Daoy (cell line): ENCODE measurements at places on chromosomes 4 and X.

DNA sequence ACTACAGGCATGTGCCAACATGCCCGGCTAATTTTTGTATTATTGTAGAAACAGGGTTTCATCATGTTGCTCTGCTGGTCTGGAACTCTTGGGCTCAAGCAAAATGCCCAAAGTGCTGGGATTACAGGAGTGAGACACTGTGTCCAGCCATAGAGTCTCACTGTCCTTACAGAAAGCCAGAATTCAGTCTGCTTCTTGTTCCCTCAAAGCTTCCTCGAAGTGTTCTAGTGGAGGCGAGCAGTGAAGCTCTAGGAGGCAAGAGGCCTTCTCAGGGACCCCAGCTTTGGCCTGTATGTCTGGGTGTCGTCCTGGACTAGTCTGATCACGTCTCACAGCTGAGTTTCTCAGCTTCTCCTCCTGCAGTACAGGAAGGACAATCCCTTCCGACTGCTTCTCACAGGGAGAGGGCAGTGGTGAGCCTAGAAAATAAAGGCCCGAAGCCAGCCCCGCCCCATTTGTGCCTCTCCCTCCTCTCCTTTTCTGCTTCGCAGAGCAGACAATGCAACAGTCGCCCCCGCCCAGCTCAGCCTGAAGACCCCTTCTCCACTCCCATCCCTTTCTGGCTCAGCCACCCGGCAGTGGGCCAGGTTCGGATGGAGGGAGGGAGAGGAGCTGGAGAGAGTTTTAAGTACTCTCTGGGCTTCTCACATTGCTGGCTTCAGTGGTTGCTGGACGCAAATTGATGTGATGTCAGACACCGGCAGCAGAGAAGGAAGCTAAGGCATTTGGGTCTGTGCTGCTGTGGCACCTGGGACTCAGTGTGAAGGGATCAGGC, 11.1 kb upstream of the FAM3A start:
- DNase-seq: peak; percentile 54

- no peak for DNase-seq
These were observed 500.6 kb upstream of the RPS6KA3 start for GRCh38 chrX:20767346-20767745.

- DNase-seq: no peak
These were observed 12.1 kb downstream of the ACSL4 start for GRCh38 chrX:109720947-109721346.

GRCh38 chr4:102627831-102628523, 126.8 kb downstream of the NFKB1 start:
- peak; percentile 76 for DNase-seq

DNA sequence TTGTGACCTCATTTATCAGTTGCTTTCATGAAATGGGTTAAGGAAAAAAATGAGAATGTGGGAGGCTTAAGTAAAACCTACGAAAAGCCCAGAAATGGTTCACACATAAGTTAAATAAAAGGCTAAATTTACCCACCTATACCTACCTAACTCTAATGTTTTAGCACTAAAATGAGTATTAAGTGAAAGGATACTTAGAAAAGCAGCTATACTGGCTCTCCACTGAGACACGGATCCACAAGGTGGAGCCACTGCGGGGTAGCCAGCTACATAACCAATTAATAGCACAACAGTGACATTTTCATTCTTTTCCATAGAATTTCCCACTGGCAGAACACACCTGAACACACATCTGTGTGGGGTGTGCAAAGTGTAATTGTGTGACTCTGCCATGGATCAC, 101.9 kb downstream of the MAML3 start:
- DNase-seq: no peak

- no peak for DNase-seq
These were observed 107.8 kb upstream of the PDHA2 start for GRCh38 chr4:95732061-95732460.

DNA sequence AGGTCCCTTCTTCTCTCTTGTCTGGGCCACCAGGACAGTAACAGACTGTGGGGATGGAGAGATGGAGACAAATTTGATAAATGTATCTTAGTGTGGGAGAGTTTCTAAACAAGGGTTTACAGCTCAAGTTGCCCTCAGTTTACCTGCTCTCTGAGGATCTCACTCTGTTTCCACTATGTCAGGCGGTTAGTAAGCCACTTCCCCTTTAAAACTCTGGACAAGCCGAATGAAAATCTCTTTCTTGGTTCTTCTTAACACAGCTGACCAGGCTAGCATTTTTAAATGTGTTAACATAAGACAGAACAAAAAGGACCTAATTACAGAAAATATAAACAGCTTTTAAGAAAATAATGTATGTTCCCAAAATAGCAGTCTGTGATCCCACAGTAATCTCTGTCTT, 2.9 kb upstream of the SCARB2 start:
- no peak for DNase-seq

- DNase-seq: no peak
These were observed 26.4 kb downstream of the NIPAL1 start for GRCh38 chr4:48042979-48043461.

DNA sequence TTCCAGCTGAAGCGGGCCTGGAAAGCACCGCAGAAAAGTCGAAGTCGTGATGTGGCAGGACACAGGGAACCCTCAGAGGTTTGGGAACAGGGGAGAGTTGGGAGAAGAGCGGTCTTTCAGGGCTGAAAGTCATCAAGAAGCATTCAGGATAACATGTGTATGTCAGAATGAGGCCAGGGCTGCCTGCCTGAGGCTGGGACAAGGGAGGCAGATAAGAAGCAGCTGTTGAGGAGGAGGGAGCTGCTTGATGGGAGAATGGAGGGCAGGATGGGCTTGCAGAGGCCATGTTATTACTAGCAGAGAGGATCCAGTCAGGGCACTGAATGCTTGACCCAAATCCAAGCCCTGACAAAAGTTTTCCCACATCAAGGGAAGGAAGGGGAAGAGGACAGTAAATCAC, 132.0 kb downstream of the ATG4A start:
- DNase-seq: no peak

GRCh38 chrX:23729214-23729613, 13.9 kb downstream of the ACOT9 start:
- DNase-seq: no peak

- DNase-seq: no peak
These were observed 47.5 kb upstream of the WDR19 start for GRCh38 chr4:39134683-39135306.

- DNase-seq: peak; percentile 25
These were observed 2.5 kb upstream of the SPANXD start for GRCh38 chrX:141701072-141701471.

DNA sequence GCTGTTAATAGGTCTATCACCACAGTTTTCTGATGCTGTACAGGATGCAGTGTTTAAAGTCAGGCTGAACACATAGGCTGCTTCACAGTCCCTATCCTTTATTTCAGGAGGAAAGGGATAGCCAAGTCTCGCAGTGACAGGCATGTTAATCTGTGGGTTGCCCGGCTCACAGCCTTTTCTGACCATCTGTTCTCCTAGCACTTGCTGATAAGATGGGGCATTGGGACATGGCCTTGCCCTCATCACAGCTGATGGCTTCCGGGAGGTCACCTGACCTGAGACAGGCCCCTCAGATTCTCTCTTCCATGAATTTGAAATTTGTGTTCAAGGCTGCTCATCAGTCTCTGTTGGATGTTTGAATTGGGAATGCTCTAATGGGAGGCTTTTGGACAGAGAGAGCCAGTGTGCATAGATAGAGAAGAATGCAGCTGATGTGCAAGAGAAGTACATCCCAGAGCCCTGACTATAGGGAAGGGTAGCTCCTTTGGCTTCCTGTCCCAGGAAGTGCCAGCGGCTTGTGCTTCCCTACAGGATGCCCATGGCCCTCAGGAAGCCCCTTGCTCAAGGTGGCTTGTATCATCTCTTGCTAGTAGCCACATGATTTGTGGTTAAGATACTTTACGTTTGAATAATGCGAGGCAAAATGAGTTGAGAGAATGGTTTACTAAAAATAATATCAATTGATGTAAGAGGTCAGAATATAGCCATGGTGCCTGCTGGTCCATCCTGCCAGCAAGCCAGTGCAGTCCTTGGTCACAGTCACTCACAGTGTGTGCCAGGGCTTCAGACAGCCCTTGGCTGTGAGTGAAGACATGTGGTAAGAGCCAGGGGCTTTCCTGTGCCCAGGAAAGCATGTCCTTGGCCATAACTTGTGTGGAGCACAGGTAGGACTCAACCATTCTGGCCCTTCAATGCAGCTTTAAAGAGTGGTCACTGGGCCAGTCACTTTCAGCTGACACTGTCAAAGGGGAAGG, 88.6 kb downstream of the TSPAN7 start:
- no peak for DNase-seq

GRCh38 chr4:159400558-159401225, 297.8 kb downstream of the RAPGEF2 start:
- DNase-seq: no peak

GRCh38 chrX:50671661-50672060, 142.3 kb downstream of the SHROOM4 start:
- no peak for DNase-seq

DNA sequence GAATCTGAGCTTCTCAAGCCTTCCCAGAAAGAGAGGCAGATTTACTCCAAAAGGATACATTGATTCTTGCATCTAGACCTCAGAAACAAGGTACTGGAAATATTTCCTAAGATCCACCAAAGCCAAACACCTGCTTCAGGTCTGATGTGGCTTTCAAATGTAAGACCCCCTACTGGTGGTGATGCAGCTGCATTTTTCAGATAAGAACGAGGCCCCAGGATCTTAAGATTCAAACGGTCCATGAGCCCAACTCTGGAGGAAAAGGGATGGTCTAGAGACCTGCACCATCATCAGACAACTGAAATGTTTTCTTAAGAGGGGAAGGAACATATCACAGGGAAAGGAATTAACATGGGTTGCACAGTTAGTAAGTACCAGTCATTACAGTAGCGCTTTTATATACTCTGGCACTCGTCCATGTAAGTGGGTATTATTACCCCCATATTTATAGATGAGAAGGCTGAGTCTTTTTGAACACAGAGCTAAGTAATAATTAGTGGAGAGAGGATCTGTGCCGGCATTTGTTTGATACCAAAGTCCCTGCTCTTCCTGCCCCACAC, 73.7 kb downstream of the LEF1 start:
- DNase-seq: no peak

GRCh38 chr4:41154010-41154813, 60.1 kb downstream of the APBB2 start:
- no peak for DNase-seq

DNA sequence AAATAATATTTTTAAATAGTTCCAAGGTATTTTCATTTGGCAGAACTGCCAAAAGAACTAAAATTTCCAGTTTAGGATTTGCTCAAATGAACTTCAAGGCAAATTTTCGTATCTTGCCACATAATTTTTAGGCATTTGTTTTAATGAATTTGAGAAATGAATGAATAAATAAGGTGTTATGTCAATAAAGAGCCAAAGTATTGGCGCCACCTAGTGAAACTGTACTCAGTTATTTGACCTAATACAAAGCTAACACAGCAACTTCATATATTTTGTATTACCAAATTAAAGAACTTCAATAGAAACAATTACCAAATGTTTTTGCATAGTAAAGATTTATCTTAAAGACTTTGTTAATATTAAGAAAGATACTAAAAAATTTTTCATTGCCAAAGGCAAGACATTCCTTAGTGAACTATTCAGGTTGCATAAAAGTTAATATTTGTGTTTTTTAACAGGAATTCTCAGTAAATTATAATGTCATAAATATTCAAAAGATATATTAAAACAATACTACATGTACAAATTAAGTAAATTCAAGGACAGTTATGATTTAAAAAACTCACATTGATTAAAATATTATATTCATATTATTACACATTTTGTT, 50.3 kb downstream of the STPG2 start:
- DNase-seq: no peak

GRCh38 chr4:185394568-185395237, 1.0 kb downstream of the LRP2BP start:
- DNase-seq: peak; percentile 2

DNA sequence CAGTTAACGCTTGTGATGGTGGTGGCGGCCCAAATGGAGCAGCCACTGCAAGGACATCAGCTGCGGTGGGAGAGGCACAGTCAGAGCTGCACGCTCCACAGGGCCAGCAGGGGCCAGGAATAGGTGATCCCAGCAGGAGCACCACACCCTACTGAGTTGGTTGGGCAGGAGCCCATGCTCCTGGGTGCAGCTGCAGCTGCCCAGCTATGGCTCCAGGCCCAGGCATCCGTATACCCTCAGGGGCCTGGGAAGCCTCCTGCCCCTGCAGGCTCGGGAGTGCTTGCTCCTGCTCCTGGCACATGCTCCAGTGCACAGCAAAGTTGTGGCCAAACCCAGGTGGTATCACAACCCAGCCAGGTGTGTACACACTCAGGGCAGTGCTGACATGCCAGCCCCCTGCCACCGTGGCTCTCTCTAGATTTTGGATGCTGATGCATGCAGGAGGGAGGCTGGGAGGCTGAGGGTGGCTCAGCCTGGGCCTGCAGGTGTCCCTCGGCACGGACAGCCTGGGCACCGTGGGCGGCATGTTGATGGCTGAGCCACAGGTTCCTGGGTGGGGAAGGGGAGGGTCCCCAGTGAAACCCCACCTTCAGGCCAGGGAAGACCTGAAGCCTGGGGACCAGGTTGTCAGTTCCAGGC, 150.2 kb downstream of the CXXC4 start:
- DNase-seq: no peak

GRCh38 chr4:169885893-169886292, 128.1 kb upstream of the HPF1 start:
- no peak for DNase-seq

DNA sequence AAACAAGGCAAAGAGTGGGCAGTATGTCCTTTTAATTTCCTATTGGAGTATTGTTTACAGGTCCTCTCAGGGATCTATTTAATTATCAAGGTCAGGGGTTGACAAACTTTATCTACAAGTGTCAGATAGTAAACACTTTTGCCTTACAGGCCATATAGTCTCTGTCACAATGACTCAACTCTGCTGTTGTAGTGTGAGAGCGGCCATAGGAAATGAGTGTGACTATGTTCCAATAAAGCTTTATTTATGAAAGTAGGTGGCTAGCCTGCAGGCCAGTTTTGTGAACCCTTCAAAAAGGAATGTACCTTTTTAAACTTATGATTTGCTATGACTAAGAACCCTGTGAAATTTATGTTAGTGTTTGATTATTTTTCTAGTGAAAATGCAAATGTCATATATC, 156.1 kb downstream of the GPAT3 start:
- DNase-seq: peak; percentile 1

DNA sequence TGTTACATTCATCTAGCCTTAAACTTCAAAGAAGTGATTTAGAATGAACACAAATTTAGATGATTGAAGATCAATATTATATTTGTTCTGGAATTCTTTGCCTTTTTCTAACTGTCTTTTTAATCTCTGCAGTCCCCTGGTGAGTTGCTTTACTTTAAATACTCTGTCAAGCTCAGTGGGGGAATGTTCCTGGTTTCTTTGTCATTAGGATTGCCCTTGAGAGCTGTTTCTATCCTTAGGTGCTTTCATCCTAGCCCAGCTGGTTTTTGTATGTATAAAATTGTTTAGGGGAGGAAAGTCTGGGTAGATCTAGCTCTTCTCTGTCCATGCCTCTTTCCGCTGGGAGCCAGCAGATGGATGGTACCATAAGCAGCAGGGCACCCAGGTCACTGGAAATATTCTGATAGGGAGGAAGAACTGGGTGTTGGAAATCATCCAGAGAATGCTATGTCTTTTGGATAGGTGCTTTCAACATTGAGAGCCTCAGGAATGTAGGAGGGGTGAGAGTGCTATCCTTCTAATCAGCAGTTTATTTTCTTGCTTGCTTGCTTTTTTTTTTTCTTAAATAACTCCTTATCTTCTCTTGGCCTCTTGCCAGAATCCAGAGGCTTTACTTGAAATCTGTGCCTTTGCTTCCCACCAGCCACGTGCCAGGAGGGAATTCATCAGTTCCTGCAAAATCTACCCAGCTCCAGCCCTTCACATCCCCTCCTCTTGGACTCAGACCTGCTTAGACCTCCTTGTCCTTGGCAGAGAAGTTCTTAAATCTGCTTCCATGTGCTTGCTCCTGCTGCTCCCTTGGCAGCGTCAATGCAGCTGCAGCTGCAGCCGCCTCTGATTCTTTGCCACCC, 215.3 kb upstream of the ANXA3 start:
- no peak for DNase-seq
